ENCODE measurements at places on chromosomes 7 and 10.

DNA sequence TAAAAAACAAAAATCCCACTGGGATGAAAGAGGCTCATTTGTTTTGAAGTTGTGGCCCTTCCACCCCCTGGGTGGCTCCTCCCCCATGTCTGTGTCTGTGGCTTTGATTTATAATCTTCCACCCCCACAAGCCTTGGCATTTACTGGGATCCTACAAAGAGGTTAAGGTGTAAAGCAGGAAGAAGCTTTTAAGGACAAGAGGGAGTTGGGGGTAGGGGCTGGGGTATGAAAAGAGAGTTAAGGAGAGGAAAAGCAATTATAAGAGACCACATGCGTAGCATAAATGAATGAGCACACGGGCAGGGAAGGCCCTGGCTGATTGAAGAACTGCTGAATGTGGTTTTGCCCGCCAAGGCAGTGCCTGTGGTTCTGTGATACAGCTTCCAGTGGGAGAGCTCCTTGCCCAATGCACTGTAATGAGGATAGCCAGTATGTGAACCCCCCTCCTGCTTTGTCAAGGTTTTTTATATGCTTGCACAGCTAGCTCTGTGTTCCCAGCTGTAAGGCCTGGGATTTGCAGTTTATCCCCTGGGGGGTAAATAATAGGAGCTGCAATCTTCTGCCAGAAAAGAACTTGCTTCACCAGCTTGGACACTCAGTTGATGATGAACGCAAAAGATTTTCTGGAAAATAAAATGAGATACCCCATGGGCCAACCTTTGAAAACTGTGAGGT, 34.7 kb upstream of the KMT2E start:
- DNase-seq: no peak

- no peak for DNase-seq
These were observed 139.3 kb downstream of the CDCA7L start for GRCh38 chr7:21806388-21806787.

DNA sequence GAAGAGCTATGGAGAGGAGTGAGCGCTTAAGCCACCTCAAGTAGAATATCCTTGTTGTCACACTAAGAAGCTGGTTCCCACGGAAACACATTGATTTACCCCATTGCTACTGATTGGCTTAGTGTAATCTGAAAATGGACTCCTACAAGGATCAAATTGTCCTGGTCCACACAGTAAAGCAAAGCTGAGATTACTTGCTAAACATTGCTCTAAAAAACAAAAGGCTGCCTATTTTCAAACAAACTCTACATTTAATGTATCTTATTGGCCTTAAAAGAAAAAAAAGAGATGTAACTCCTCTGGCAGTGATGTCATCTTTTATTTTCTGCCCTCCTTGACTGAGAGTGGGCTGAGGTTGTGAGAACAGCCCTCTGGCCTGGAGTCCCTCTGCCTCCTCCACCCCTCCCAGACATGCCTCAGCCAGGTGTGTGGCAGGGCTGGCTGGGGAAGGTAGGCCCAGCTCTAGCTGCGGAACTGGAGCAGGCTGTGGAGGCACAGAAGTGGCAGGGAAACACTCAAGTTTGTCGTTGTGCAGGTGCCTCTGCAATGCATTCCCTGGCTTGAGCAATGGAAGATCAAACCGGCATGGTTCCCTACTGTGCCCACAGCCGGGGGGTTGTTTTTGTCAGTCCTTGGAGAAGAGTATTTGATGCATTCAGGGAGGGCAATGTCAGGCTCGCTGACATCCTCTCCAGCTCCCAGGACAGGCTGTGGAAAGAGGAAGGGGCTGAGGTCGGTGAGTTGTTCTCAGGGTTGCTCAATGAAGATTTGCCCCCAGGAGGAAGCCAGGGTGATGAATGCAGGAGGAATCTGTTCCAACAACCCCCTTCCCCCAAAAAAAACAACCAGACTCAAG, 9.1 kb downstream of the KLF6 start:
- DNase-seq: no peak

DNA sequence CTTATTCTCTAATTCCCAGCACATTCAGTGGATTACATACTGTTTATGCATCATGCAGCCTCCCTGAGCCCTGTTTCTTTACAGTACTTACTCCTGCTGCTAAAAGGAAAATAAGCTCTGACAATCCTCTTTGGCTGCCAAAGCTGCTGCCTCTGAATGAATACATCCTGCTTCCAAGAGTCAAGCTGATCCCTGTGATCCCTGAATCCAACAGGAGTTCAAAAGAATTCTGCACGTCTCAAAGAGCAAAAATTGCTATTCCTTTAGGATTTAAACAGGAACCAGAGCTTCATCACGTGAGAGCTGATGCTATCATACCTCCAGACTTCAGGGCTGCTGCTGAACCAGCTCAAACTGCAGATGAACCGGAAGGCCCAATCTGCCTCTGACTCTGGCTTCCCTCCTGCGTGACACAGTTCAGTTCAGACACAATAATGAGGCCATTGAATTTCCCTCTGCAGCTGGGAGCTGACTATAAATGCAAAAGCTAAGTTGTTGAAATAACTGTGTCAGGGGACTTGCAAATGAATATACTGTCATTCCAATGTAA, 851.0 kb upstream of the PHF14 start:
- DNase-seq: no peak

GRCh38 chr10:18423058-18423637, 228.2 kb downstream of the NSUN6 start:
- no peak for DNase-seq

DNA sequence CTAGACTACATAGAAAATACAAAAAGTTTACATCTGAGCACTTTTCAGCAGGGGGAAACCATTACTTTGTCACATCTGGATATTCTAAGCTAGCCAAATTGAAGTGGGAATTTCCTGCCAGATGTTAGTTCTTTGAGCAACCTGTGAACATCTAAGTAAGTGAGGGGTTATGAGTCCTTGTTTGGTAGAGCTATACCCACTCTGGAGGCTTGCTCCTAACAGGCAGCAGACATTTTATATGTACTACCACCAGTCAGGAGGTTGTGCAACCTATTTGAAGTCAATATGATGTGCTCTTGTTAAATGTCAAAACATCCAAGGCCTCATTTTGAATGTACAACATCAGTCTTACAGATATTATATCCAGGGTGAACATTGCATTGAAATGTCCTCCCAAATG, 143.3 kb upstream of the KAT6B start:
- no peak for DNase-seq

GRCh38 chr10:1855911-1856310, 118.6 kb upstream of the ADARB2 start:
- DNase-seq: no peak

DNA sequence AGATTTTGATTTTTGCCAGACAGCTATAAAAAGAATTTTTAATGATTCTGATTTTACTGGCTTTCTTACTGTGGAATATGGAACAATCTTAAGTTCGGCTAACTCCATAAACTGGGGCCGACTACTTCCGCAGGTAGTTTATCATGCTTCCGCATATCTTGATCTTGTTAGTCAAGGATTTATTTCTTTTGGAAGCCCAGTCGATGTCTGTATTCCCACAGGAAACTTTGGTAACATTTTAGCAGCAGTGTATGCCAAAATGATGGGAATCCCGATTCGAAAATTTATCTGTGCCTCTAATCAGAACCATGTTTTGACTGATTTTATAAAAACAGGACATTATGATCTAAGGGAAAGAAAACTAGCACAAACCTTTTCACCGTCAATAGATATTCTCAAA, 8.1 kb downstream of the THNSL1 start:
- no peak for DNase-seq

GRCh38 chr10:125093199-125093973, 67.0 kb downstream of the CTBP2 start:
- DNase-seq: no peak

GRCh38 chr10:132066812-132067211, 1.1 kb downstream of the JAKMIP3 start:
- no peak for DNase-seq
